Stimulated activated CD8-positive, alpha-beta memory T cell treated with anti-CD3 and anti-CD28 coated beads, Interleukin-7, amount 100 ng/mL, for 24 hours (primary cell): ENCODE measurements at places on chromosomes 11 and 22.

DNA sequence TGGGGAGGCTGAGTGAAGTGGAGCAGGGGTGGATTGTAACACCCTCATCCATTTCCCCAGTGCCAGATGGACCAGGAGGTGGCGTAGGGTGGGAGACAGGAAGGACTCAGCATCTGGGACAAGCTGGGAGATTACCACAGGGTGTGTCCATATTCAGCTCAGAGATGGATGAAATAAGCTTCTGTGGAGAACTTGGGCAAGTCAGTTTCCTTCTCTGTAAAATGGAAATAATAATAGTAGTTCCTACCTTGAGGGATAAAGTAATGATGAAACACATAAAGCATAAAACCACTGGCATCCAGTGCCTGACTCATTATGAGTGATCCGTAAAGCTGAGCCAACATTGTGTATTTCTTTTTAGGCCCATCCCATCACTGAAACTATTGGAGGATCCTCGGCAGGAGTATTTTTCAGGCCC is 607 bp upstream of the ROBO4 start:
- no peak for DNase-seq

DNA sequence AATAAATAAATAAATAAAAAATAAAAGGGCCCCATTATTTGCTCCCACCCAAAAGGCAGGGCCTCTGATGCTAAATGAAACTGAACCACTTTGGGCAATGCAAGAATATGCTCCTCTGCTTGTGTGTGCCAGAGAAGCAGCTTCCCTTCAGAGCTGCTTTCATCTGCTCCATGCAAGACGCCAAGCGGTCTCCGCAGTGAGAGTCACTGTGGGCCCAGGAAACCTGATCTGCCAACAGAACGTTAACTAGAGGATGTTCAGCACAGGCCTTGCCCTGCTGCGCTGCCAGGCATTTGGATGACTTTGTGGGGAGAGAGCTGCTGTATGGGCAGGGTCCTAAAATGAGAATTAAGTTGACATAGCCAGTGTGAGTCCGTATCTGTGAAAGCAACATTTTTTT is 43.7 kb upstream of the APOA1 start:
- DNase-seq, result no peak

DNA sequence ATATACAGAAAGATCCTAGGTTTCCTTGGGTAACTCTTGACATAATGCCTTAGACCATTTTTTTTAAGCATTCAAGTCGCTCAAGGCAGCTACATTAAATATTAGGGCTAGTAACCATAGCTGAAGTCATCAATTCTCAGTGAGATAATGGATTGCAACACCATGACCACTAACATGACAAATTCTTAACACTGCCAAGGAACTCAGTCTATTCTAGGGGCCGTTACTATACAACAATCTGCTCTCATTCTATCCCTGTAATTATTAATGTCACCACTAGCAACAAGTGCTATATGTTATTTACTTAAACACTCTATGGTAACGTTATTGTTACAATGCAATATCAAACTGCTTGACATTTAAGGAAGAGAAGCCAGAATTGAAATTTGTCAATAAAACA is 3.2 kb upstream of the STK33 start:
- no peak for DNase-seq

- no peak for DNase-seq
Measured at GRCh38 chr11:67282876-67283371, 6.2 kb upstream of the ANKRD13D start.

DNA sequence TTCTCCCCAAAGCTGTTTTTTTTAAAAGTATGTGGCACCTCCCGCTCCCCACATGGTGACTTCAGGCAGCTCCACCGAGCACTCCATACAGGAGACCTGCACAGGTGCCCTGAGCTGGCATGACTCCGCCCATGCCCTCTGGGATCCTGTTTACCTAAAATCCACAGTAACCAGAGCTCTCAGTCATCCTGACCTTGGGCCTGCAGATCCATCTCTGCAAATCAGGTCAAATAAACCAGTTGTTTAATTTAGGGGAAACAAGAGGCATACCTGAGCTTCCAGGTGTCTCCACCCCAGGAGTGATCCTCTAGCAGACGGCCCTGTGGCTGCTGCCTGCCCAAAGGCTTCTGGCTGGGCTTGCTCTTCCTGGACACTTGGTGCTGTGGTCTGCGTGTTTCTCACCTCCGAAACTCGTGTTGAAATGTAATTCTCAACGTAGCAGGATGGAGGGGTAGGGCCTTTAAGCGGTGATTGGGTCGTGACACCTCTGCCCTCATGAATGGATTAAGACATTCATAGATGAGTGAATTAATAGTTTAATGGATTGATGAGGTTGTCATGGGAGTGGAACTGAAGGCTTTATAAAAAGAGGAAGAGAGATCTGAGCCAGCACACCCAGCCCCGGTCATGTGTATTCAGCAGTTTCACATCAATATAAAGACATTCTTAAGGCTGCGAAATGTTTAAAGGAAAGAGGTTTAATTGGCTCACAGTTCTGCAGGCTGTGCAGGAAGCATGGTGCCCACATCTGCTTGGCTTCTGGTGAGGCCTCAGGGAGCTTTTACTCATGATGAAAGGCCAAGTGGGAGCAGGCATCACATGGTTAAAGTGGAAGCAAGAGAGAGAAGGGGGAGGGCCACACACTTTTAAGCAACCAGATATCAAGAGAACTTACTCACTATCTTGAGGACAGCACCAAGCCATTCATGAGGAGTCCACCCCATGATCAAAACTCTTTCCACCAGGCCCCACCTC is 34.1 kb downstream of the LINC01488 start:
- no peak for DNase-seq

DNA sequence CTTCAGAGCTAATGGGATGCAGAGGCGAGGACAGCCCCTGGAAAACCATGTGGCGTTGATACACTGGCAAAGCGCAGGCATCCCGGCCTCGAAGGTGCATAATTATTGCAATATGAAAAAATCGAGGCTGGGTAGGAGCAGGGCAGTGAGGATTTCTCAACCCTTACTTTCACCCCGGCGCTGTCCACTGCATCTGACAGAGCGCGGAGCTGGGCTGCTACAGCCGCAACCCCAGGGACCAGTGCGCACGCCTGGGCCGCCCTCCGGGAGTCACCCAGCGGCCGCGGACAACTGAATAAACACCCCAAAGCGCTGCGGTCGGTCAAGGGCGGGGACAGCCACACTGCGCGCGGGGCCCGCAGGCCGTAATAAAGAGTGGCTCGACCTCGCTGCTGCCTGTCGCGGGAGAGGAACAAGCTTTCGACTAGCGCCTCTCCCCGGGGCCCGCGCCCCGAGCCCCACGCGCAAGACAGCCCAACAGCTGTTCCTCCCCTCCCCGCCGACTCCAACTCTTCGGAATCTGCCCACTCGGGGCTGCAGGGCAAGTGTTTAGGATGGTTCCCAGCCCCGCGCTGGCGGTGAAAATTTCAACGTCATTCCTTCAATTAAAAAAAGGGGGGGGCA is 3.6 kb upstream of the WT1 start:
- no peak for DNase-seq
